T follicular helper cell (primary cell): ENCODE measurements at places on chromosomes 6 and 20.

- DNase-seq: no peak
Measured at GRCh38 chr6:148440877-148441453, 98.3 kb downstream of the SASH1 start.

- DNase-seq: no peak
Measured at GRCh38 chr6:28005152-28005890, 48.3 kb downstream of the OR2B6 start.

DNA sequence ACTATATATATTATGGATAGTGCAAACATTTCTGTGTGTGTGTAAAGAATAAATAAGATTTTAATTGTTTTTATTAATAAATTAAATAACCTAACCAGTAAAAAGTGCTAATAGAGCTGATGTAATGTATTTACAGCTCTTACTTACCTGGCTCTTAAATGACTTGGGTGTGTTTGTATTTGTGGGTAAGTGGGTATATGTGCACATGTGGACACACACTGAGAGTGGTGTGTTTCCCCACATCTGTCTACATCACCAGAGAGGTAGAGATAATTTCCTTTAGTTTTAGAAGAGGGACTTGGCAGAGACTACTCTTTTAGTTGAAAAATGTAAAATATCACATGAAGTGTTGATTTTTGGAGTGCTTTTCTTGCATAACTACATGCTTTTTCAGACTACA, 76.0 kb downstream of the UST start:
- DNase-seq: no peak

DNA sequence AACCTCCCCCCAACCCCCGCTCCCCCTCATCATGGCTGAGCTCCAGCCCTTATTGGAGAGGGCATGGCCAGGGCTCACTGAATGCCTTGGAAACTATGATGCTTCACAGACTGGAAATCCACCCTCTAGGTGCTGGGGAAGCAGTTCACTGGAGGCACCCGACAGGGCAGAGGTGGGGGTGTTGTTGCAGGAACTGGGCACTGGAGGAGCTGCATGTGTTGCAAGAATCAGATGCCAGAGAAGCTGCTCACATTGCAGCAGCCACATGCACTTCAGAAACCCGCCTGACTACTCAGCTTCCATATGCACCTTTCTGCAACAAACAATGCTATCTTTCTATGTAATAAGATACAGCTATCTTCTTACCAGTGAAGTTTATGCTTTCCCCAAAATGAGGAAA, 7.9 kb upstream of the TBPL1 start:
- DNase-seq: no peak

DNA sequence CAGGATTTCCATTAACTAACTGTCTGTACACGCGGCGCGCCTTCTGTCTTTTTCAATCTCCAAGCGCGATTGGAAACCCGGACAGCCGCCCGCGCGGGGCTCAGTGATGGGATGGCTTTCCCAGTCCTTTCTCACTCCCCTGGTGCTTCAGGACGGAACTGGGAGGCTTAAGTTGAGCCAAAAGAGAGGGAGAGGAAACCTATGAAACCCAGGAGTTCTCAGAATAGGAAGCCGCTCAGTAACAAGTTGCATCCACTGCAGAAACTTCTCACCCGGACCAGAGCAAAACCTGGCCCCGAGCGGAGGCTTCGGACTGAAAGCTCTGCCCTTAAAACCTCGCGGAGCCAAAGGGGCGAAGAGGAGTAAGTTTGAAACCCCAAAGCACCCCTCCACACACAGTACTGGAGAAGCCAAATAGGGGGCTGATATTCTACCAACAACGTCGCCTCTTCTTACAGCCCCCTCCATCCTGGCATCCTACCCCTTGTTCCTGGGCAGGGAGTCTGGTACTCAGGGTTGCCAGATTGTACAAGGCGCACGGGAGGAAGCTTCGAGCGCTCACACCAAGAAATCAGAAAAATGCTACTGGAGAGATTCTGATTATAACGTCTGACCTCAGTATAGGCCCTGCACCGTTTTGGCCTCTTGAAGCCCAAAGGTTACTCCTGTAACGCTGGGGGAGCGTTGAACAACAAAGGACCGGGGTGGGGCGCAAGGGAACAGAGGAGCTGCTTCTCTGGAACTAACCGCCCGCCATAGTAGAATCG, 906 bp upstream of the COL12A1 start:
- DNase-seq: no peak

DNA sequence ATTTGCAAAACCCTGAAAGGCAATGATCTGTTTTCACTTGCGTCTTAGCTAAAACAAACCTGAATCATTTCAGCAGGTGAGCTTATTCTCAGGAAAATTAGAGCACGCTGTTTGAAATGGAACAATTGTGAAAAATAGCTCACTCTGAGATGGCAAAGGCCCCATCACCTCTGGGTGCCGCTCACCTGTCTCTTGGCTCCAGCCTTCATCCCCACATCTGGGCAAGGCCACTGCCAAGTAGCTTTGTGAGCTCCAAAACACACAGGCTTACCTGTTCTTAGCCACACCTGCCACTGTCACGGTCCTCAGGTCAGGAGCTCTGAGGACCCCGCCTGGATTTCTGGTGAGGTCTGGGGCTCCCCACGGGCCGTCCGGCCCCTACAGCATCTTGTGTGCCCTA, 66.7 kb downstream of the SMOC2 start:
- DNase-seq: no peak

DNA sequence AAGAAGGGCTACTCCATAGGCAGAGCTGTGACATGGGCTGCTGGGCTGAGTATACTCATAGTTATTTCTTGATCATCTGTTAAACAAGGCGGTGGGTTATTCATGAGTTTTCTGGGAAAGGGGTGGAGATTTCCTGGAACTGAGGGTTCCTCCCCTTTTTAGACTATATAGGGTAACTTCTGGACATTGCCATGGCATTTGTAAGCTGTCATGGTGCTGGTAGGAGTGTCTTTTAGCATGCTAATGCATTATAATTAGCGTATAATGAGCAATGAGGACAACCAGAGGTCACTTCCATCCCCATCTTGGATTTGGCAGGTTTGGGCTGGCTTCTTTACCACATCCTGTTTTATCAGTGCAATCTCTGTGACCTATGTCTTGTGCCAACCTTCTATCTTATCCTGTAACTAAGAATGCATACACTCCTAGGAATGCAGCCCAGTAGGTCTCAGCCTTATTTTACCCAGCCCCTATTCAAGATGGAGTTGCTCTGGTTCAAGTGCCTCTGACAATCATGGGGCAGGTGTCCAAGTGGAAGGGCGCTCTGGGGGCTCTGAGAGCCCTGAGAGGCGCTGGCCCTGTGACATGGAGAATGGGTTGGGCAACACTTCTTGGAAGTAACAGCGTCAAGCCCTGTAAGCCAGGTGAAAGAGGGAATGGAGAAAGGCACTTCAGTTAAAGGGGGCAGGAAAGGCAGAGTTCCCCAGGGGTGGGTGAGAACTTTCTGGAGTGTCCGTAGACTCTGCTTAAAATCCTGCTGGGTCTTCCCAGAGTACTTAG, 354.2 kb upstream of the SULF2 start:
- DNase-seq: no peak

DNA sequence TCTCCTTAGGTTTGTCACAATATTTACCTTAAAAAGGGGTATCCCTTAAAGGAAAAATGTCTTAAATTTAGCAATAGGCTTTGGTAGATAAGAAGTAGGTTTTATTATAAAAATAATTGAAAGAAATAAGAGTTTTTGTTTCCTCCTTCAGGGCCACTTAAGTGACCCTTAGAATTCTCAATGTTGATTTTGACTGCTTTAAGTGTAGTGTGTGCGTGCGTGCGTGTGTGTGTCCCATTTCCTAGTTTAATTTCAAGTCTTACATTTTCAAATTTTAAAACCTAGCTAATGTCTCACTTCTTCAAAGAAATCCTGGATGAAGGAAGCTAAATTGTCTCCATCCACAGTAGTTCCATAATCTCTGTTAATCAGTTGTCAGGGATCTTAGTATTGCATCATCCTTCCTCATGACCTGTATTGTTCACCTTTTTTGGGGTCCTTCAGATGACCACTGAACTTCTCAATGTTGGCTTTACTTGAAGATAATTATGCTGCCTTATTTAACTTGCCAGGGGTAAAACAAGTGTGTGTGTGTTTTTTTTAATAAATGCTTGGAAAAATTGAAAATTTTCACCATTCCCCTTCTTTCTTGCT, 50.7 kb upstream of the TFB1M start:
- DNase-seq: no peak

- no peak for DNase-seq
Measured at GRCh38 chr20:47389867-47390347, 33.4 kb upstream of the ZMYND8 start.
